ENCODE measurements at places on chromosomes 7 and 10.

GRCh38 chr7:103717574-103717973 lies 271.6 kb upstream of the SLC26A5 start:
- no peak for DNase-seq

- DNase-seq: no peak
These were observed 159.5 kb downstream of the PRKAG2 start for GRCh38 chr7:151717415-151717814.

DNA sequence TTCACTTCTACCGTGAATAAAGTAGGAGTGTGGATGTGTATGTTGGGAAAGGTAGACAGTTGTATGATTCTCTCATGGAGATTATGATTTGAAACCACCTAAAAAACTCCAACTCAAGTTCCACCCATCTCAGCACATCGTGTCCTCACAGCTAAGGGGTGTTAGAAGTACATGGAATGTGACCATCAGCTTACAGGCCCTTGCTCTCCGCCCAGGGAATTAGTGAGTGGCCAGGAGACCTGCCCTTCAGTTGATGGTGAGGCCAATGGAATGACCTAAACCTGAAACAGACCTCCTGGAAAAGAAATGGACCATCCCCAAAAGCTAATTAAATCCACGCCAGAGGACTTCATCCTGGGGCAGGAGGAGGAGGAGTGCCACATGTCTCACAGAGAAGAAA lies 2.1 kb upstream of the WNT2 start:
- no peak for DNase-seq

GRCh38 chr7:100515072-100515532 lies 23.9 kb upstream of the AGFG2 start:
- no peak for DNase-seq

GRCh38 chr7:107152011-107152410 lies 16.8 kb upstream of the HBP1 start:
- no peak for DNase-seq

DNA sequence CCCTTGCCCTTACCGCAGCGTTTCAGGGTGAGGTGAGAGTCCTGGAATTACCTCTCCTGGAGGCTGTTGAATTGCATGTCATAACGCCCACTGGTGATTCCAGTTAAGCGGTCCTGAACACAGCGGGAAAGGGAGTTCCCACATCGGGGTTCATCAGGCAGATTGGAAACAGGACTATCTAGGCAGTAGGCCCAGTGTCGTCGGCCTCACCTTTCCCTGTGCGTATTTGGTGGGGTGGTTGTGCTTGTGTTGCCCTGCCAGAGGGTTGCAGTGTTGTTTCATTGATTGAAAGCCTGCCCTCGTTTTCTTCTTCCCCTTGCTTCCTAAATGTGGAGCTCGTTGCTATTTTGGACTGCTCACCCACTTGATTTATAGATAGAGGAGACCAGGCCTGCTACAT lies 10.6 kb upstream of the SUN1 start:
- no peak for DNase-seq

GRCh38 chr10:72763201-72763600 lies 71.3 kb downstream of the MCU start:
- DNase-seq: no peak

DNA sequence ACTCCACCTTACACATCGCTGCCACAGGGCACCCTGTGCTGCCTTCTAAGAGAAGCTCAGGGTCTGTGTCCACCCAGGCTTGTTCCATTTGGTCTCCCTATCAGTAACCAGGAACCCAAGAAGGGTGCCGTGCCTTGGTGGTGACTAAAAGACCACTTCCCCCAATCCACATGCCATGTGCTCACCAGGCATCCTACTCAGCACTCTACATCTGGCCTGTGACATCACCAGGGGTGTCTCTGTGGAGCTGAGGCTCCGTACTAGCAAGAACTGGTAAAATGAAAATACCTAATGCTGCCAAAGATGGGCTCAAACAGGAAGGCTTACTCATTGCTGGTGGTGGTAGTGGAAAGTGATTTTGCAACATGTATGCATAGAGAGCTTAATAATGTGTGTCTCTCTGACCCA lies 19.0 kb upstream of the C10orf71 start:
- DNase-seq: no peak

DNA sequence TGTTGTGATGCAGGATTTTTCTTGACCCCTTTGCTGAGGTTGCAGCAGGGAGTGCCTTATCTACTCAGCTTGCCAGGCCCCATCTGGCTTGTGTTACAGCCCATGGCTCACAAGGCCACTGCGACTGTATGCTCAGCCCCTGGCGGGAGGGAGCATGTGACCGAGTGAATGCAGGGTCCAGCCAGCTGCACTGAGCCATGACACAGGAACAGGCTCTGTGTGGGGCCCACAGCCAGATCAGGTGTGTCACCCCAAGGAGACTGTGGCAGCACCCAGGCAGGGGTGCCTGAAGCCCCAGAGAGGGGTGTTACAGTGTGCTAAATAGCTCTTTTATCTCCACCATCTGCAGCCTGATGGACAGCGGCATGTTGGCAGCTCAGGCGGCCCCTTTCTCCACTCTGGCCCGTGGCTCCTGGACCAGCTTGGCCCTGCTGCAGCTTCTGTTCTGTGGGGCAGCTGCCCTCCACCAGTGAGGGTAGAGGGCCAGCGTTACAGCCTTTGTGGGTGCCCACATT lies 2.6 kb upstream of the PCBD1 start:
- no peak for DNase-seq

DNA sequence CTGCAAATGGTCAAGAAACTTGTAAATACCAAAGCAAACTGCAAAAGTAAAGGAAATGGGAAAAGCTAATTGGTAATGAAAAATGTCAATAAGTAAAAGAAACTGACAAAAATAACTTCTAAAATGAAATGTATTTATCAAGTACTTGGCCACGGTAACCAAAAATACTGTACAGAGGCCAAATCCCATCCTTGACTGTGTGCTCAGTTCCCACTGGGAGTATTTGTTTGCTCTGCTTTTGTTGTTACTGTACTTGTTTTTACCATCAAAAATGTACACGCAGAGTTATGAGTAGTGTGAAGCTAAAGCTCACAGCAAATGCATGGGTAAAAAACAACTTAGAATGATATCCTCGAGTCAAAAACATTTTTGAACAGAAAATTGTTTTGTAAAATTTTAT lies 31.1 kb downstream of the ENKUR start:
- DNase-seq: no peak

- no peak for DNase-seq
These were observed 144.9 kb downstream of the PAXIP1 start for GRCh38 chr7:154857728-154858681.

DNA sequence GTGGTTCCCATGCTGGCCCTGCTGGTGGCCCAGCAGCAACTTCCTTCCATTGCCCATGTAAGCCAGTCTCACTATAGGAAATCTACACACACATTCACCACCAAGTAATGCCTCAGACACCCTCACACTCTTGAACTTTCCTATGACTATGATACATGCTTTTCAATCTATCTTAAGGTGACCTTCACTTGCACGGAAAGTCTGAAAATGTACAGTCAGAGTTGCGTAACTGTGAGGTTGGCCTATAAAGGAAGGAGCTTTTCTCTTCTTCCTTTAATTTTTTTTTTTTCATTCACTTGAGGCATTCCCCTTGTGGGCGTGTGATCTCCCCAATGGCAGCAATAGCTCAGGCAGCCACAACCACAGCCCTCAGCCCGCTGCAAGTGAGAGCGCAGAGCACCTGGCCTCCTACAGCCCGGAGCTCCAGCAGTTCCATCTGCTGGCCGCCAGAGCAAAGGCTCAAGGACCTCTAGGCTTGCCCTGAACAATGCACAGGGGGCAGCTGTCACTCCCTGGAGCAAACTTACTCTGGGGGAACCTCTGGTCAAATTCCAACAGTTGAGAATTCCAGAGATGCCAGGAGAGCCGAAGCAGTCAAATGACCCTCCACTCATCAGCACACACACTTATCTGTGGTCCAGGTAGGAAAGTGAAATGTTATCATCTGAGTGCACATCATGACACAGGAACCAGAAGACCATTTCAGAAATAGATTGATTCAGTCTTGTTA lies 123.1 kb upstream of the ADO start:
- peak; percentile 62 for DNase-seq

- DNase-seq: no peak
These were observed 225.3 kb upstream of the RHOBTB1 start for GRCh38 chr10:61169294-61169693.

Data from T-helper 17 cell (primary cell).